ENCODE measurements at places on chromosomes 3 and 15. TPM values are rescaled to one million over a fixed set of nuclear protein-coding genes. Genes with fewer than 3 reads are reported as not detected.

MESP2 gene
- 1.1 TPM for total RNA-seq

LOXL1 gene
- 18.6 TPM for total RNA-seq

MED12L gene
- total RNA-seq, result 2.8 TPM

ACKR4 gene
- total RNA-seq, result not detected

FHIT gene
- 2.2 TPM for total RNA-seq

KLF15 gene
- 0.10 TPM for total RNA-seq

RETNLB gene
- total RNA-seq, result not detected

PAQR5 gene
- 2.0 TPM for total RNA-seq

CCK gene
- total RNA-seq, result not detected

GABRA5 gene
- not detected for total RNA-seq

RASGRF1 gene
- 0.59 TPM for total RNA-seq

BTD gene
- total RNA-seq, result 22.7 TPM

ADAMTS9 gene
- total RNA-seq, result 0.05 TPM

PRR23A gene
- total RNA-seq, result not detected

SLCO2A1 gene
- 0.62 TPM for total RNA-seq

MASP1 gene
- total RNA-seq, result not detected

MLH1 gene
- 28.5 TPM for total RNA-seq

All from Panc1 (cell line).